ENCODE measurements at places on chromosomes 2 and 18.

DNA sequence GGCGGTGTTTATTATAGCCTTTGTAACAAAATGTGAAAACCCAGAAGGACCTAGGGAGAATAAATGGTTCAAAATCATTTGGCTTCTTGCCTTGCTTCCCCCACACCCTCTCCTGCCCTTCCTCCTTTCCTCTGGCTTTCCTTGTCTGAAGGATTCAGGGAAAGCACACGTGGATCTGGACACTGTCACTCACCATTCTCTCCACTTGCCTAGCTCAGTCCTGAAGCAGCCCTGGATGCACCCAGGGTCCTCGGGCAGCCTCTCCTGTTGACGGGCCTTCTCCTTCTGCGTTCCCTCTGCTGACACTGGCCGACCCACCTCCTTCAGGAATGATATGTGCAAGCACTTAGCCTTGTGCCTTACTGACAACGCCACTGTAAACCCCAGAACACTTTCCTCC is 68.4 kb downstream of the FAM210A start:
- no peak for DNase-seq

- DNase-seq, result no peak
These were observed 8.7 kb upstream of the MTERF4 start for GRCh38 chr2:241110607-241111439.

GRCh38 chr2:27370816-27371620 is 602 bp downstream of the SNX17 start:
- DNase-seq, result no peak

DNA sequence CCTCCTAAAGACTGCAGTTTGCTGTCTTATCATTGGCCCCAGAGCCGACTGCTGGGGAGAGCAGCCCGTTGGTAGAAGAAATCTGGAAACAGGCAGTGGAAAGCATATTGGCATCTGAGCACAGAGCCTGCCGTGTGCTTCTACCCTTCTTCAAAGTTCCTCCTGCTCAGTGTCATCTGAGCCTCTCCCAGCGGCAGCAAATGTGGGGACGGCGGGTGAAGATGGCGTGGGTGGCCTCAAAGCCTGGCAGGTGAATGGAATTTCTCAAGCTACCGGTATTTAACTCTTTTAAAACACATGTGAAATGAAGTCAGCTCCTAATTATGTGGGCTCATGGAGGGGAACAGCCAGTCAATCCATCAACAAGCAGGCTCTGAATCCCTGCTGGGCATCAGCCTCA is 181.6 kb upstream of the PXDN start:
- no peak for DNase-seq

GRCh38 chr2:9844036-9844483 is 786 bp downstream of the TAF1B start:
- DNase-seq, result no peak

Measured in activated CD4-positive, alpha-beta T cell treated with anti-CD3 and anti-CD28 coated beads, Interleukin-2, amount 50 U/mL, for 24 hours (primary cell).